ENCODE measurements at places on chromosomes 6 and 20.
A peak's percentile ranks its signal among the peaks of the same experiment; 100 is the strongest.

DNA sequence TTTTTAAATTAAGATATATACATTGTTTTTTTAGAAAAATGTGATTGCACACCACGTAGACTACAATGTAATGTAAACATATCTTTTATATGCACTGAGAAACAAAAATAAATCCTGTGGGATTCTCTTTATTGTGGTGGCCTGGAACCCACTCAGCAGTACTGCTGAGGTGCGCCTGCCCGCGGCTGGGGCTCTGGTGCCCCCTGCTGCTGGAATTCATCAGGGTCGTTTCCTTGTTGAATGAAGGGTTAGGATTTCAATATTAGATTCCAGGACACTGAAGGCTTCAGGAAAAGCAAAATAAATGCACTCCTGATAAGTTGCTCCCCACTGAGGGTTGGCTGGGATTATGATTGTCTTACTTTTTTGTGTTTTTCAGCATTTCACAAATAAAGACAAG is 175.8 kb upstream of the GGTLC1 start:
- no peak for DNase-seq

DNA sequence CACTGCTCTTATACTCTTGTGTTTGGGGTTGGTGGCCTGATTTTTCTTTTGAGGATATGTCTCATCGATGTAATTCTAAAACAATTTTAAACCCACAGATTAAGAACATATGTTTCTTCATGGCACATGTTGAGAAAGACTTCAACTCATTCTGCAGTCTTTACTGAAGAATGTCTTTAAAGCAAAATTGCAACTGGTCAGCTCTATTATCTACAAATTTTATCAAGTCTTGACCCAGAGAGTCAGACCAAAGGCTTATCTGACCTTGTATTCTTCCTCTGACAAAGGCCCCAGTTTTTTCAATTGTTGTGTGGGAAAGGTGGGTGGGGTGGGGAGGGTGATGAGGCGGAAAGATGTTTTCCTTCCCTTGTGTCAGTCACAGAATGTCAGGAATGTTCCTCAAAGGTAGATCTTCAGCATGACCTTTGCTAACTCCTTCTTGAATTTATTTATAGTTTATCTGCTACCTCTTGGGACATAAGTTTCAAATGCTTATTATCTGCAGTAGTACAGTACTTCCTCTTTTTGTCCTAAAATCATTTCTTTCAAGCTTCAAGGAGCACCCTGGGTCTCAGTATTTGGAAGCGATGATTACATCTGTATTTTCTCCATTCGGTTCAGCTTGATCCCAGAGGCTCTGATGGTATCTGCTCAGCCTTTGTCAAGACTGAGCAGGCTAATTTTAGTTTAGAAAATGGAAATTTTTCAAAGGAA is 63.2 kb upstream of the TIAM2 start:
- no peak for DNase-seq

DNA sequence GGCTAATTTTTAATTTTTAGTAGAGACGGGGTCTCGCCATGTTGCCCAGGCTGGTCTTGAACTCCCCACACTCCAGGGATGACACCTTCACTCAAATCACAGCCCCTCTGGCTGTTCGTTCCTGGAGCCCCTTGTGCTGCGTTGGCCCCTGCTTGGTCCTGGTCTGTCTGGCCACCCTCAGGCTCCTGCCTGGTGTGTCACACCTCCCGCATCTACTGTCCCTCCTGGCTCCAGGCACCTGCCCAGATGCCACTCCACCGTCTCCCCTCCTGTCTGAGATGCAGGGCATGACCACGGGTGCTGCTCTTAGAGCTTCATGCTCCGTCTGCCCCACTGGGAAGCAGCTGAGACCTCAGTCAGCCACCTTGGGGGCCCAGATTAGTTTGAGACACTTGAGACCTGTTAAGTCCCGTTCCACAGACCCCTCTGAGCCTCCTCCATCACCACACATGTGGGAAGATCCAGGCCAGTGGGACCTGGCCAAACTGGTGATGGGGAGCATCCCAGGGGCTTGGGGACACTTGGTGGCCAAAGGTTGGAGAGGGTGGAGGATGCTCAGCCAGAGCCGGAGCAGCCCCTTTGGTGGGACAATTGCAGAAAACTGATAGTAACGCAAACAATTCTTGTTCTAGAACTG is 21.9 kb upstream of the NPBWR2 start:
- no peak for DNase-seq

- DNase-seq: no peak
These were observed 91.6 kb upstream of the FAM184A start for GRCh38 chr6:119170103-119170446.

DNA sequence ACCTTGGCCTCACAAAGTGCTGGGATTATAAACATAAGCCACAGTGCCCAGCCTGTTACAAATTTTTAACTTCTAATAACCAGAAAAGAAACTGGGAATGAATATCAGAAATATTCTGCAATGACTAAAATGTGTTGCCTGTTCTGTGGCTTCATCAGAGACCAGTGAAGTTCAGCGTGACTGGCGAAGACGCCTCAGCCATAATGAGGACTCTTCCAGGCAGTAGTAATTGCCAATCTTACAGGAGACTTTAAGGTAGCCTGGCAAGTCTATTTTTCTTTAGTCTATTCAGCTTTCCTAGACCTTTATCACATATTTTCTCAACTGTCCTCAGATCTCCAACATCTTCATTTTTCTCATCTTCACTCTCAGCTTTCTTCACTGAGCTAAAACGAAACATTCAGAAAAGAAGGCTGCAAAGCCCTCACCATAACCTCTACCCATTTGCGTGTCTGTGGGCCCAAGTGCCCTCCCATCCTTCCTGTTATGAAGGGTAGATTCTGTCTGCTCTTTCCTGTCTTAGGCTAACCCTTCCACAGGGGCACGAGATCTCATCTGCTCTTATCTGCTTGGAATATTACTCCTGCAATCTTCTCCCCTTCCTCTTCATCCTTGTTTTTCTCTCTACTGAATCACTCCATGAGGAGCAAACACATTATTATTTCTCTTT is 42.0 kb upstream of the OLIG3 start:
- DNase-seq: peak; percentile 9
